Kidney epithelial cell (primary cell): ENCODE measurements at places on chromosomes 6 and 20.

GRCh38 chr6:125314009-125314581 is 12.3 kb upstream of the HDDC2 start:
- DNase-seq, result no peak

- DNase-seq, result no peak
These were observed 6.1 kb downstream of the CCDC167 start for GRCh38 chr6:37493661-37493995.

- DNase-seq, result no peak
These were observed 18.6 kb downstream of the SMOC2 start for GRCh38 chr6:168459572-168459971.

GRCh38 chr6:134995536-134995935 is 45.6 kb upstream of the ALDH8A1 start:
- no peak for DNase-seq

DNA sequence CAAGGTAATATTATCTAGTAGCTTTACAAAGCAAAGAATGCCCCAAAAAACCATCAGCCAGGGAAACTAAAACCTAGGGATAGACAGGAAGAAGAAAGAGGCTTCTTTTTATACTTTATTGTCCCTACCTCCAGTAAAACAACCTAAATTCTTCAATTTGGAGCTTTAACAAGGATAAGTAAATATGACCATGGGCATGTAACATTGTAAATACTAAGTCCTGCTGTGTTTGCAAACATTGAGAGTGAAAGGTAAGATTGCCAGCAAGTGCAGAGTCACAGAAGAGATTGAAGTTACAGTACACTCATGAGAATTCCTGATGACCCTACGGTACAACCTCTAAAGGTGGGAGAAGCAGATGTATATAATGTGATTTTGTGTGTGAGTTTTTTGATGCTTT is 117.2 kb downstream of the FOXO3 start:
- no peak for DNase-seq

DNA sequence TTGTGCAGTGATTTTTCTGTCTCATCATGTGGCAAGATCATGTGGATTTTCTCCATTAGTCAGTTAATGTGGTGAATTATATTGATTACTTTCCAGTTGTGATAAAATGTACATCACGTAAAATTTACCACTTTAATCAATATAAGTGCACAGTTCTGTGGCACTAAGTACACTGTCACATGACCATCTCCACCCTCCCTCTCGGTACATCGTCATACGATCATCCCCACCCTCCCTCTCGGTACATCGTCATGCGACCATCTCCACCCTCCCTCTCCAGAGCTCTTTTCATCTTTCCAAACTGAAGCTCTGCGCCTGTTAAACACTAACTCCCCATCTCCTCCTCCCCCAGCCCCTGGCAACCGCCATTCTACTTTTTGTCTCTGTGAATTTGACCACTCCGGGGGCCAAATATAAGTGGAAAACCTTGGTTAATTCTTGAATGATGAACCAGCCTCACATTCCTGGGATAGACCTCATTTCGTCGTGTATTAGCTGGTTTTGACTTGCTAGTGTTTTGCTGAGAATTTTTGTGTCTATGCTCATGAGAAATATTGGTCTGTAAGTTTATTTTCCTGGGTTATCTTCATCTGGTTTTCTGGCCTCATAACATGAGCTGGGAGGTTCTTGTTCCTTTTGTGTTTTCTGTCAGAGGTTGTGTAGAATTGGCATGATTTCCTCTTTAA is 10.8 kb downstream of the NTSR1 start:
- DNase-seq, result no peak
